Muscle of arm (tissue), 14 donors: ENCODE measurements at places on chromosomes 6 and 20.

DNA sequence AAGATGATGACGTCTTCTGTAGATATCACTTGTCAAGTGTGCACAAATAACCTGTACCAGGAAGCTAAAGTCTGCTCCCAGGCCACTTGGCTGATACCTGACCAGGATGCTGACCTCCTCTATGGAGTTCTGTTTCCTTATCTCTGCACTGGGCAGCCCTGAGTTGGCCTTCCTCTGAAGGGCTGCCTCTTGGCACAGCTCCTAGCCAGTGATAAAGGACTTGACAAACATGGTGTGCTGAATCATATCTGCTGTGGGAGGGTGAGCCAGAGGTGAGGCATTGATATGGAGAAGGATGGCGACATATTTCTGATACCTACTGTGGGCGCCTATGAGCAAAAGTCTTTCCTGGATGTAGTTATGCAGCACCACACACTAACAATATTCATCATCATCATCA is 32.8 kb upstream of the FOXA2 start:
- DNase-seq: no peak

DNA sequence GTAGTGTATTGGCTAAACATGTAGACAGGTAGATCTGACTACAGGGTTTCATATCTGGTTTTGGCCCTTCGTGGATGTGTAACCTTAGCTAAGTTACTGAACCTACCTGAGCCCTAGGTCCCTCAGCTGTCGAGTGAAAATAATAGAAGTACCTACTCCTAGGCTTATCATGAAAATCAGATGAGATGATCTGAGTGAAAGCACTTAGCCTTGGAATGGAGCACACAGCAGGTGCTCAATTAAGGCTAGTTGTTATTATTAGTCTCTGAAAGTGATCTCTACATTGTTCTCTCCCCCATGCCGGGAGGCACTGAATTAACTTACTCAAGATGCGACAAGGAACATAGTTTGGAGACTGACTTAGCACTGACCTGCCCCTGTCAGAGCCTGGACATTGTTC is 174.7 kb upstream of the ZNF217 start:
- no peak for DNase-seq

DNA sequence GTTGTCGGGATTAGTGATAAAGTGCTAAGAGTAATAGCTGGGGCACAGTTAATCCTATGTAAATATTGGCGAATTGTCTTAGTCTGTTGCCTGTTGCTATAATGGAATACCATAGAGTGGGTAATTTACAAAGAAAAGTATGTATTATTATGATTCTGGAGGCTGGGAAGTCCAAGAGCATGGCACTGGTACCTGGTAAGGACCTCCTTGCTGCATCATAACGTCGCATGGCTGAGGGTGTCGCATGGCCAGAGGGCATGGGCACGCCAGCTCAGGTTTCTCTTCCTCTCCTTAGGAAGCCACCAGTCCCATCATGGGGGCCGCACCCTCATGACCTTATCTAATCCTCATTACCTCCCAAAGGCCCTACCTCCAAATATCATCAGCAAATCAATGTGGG is 29.7 kb downstream of the IRF4 start:
- DNase-seq: no peak

- no peak for DNase-seq
Observed at GRCh38 chr6:133752129-133752528, 136.8 kb upstream of the TCF21 start.

- no peak for DNase-seq
Observed at GRCh38 chr6:126720304-126720703, 380.4 kb downstream of the CENPW start.

DNA sequence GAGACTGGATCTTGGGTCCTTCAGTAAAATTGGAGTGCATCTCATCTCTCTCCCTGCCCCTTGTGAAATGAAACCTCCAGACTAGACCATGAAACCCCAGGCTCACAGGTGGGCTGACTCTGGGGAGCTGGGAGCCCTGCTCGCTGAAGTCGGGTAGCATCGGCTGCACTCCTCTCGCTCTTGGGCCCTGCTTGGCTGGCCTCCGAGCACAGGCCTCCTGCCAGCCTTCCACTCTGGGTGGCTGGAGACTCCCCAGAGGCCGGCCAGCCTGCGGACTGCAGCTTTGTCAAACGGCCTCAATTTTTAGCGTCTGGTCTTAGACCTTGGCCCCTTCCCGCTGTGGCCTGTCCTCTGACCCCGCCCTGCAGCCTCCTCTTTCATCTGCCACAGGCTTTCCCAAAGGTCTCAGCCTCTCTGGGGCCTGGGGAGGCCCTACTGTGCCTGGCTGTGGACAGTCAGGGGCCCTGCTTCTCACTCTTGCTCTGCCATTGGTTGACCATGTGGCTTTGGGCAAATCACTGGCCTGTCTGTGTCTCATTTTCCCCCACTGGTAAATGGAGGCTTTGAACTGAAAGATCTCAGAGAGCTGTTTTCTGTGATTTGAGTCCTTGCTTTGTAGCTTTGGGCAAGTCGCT is 45.1 kb downstream of the SRC start:
- no peak for DNase-seq

GRCh38 chr20:3970016-3970415 is 45.3 kb downstream of the RNF24 start:
- no peak for DNase-seq

- no peak for DNase-seq
Observed at GRCh38 chr6:160881148-160881808, 110.3 kb upstream of the MAP3K4 start.

DNA sequence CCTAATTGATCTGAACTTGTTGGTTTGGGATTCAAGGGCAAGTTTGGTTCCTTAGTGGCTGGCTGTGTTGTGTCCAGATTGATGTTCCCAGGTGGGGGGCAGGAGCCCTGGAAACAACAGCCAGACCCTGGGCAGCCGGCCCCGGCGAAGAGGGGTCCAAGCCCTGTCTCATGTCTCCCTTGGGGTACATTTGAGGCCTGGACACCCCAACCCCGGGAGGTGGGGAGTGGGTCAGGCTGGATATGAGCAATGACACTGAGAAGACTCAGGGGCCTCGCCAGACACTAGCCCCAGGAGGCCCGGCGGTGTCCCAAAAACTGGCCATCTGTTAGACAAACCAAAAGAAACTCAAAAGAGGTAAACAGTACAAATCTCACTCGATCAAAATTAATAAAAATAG is 79.6 kb downstream of the YTHDF1 start:
- no peak for DNase-seq

DNA sequence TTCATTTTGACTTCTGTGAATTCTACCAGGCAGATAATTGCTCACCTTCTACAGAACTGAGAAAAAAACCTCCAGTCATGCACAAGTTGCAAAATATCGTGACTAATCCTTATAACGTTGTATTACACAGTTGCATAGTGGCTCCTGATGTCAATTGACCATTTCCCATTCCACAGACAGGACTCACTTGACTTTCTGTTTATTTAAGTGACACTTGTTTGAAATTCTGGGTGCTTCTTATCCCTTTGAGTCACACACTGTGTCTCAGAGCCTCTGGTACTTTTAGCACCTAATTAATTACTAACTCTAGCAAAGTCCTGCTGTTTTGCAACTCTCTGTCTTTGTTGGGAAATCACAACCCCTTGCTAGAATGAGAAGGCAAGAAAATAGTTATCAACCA is 16.2 kb upstream of the RSPO3 start:
- no peak for DNase-seq

GRCh38 chr20:25195962-25196785 is 662 bp downstream of the ENTPD6 start:
- DNase-seq: peak; percentile 43

- DNase-seq: no peak
Observed at GRCh38 chr20:34495916-34496315, 20.3 kb upstream of the DYNLRB1 start.

- DNase-seq: no peak
Observed at GRCh38 chr20:9323622-9324021, 190.8 kb upstream of the LAMP5 start.

DNA sequence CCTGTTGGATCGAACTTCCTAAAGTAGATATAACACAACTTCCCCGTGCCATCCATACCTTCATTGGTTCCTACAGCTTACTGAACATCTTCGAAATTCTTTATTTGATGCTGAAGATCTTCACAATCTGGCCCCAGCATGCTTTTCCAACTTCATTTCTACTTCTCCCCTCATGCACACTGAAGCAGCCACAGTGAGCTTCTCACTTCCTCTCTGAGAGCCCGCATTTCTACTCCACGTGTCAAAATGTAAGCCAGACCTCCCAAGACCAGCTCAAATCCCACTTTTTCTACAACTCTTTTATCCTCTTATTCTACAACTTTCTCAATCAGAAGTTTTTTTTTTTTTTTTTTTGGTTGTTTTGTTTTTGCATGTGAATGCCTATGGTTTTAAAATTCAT is 254.7 kb downstream of the GMPR start:
- no peak for DNase-seq

DNA sequence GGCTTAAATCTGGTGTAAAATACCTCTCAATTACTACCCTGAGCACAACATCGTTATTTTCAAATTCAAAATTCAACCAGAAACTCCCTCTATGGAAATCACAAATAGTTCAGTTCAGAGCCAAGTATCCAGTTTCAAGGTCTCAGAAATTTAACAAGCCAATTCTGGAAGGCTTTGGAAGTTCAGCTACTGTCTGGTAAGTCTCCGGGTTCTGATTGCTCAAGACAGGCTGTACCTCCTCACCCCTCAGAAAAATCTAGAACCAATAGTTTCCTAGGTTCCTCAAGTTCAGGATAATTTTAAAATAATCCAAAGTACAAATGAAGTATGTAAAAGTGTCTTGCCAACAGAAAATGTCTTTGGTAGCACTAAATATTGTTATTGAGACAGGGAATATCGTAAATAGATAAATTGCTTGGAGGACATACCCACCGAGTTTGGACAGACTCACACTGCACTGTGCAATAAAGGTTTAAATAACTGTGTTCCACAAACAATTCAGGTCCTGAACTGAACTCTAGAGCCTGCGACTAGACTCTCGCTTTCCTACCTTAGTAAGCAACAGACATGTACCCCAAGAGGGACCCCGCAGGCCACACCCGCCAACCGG is 729 bp downstream of the ATG5 start:
- DNase-seq: peak; percentile 1

GRCh38 chr20:40970218-40970617 is 58.4 kb upstream of the TOP1 start:
- DNase-seq: no peak

DNA sequence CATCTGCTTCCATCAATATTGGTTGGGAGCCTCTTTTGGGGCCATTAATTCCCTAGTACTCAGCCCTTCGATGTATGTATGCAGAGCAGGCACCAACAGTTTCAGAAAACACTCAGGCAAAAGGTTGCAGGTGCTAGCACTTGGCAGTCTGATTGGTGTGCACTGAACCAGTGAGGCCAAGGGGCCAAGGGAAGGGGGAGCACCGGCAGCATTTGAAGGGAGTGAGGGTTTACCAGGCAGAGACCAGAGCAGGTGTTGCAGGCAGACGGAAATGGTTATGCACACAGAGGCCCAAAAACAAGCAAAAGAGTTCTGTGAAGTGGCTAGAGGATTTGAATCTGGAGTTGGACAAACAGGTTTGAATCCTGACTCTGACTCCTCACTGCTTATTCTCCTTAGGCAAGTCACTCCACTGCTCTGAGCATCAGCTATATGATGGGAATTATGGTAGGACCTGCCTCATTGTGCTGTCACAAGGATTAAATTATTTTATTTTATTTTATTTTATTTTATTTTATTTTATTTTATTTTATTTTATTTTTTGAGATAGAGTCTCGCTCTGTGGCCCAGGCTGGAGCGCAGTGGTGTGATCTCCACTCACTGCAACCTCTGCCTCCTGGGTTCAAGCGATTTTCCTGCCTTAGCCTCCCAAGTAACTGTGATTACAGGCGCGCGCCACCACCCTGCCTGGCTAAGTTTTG is 58.1 kb upstream of the SHLD1 start:
- DNase-seq: no peak

DNA sequence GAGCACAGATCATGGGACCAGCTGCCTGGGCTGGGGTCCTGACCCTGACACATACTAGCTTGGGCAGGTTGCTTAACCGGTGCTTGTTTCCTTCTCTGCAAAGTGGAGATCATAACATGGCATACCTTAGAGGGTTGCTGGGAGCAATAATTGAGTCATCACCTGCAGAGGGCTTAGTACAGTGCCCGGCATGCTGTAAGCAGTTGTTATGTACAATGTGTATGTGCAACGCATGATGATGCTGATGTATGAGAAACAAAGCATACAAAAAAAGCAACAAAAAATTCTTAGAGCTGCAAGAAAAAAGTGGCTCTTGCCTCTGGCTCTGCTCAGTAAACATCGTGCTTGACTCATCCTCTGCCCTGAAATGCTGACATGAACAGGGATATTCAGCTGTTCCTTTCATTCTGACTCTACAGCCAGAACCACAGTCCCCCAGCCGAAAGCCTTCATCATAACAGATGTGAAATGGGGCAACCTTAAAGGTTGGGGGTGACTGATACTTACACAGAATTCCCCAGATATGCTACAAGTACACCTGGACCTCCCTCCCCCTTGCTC is 91.7 kb downstream of the CLIC5 start:
- no peak for DNase-seq

DNA sequence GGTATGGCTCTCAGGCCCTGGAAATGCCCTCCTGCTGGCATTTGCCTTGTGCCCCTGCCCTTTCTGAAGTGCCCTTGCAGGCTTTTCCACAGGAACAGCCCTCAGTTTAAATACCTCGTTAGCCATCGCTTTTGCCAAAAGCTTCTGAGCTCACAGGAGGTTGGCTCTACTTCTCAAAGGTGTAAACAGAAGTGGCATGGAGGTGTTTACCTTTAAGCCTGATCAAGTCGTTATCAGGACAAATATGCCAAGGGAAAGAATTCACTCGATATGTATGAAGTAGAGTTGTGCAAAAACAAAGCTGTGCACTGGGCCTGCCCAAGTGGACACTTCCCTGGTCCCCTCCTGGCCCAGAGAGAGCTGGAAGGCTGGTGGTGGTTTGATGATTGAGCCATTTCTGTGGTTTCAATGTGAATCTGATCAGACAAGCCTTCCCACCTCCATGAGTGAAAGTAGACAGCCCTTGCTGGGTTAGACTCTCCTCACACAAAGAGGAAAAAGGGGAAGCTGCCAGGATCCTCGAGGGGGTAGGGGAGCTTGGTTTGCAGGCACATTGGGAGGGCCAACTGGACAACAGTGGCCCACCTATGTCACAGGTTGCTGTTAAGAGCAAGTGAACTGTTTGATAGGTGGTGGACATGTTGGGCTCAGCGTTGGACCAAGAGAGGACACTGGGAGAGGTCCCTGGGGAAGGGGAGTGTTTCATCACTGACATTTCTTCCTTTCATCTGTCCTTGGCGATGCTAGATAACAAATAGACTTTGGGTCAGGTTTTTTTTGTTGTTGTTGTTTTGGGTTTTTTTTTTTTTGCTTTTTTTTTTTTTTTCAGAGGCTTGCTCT is 98.7 kb downstream of the ZDHHC14 start:
- no peak for DNase-seq

- DNase-seq: no peak
Observed at GRCh38 chr20:475463-476357, 13.4 kb upstream of the TBC1D20 start.

DNA sequence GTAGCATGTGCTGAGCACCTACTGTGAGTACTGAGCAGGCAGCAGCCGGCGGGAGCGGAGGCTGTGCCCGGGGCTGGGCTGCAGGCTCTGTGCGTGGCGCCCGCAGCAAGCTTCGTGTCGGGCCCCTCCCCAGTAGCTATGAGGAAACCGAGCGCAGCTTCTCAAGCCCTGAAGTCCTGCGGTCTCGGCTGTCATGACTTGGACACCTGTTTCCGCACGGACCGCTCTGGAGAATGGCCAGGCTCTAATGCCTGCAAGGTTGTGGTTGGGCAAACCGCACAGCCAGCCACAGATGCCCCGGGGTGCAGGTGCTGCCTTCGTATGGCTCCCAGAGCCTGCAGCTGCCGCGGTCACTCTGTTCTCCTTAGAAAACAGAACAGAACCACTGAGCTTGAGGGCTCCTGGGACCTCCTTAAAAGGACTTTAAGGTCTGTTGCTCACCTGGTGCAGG is 33.7 kb downstream of the PYGB start:
- DNase-seq: no peak
